ENCODE measurements at places on chromosomes 6 and 20.
A peak's percentile ranks its signal among the peaks of the same experiment; 100 is the strongest.

DNA sequence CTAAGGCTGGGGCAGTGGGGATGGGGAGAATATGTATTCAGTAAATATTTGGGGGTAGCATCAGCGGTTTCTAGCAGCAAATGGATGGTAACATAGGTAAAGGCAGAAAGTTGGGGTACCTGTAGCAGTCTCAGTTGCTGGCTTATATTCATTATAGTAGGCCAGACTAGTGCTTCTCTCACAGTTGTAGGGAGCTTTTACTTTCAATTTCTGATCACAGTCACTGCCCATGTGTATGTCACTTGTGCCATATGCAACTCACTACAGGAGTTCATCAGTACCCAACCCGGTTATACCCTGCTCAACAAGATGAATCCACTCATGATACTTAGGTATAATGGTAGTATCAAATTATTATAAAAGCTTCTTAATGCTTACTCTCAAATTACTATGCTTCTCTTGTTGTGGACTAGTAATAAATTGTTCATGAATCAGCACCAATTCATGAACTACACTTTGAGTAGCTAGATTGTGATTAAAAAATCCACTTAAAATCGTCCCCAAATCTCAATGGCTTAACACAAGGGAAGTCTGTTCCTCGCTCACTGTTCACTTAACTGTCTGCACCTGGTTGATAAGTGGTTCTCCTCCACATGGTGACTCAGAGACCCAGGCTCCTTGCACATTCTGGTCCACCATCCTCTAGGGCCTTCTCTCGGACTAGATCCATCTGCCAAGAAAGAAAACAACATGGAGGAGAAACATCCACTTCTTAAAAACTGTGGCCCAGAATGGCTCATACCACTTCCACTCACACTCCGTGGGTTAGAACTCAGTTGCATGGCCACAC lies 31.3 kb upstream of the MYLIP start:
- no peak for DNase-seq

DNA sequence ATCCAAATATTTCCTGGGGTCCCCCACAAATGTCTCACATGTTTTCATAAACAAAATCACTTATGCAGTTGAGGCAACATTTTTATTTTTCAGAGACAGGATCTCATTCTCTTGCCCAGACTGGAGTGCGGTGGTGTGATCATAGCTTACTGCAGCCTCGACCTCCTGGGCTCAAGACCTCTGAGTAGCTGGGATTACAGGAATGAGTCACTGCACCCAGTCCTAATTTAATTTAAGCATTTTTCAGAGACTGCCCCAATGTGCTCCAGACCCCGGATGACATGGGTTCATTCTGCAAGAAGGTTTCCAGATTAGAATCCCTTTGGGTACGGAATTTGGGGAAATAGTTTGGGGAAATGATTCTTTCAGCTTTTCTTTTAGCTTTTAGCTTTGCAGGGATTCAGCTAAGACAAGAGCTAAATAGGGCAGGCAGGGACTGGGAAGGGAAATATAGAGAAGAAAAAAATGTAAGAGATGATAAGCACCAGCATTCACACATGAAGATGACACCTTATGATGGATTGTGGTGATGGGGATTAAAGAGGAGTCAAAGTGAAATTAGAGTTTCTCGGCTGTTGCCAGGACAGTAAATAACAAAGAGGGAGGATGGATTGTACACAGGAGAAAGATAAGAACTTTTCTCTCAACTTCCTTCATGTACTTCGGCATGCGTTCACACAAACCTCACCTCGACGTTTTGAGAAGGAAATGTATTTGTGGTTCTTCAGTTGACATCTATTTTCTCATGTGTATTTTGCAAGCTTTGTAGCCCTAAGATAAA lies 169.4 kb upstream of the TAB2 start:
- DNase-seq: no peak

GRCh38 chr6:67884442-67884841 lies 750.6 kb upstream of the ADGRB3 start:
- no peak for DNase-seq

GRCh38 chr6:169991031-169991390 lies 239.6 kb downstream of the ERMARD start:
- no peak for DNase-seq

- no peak for DNase-seq
Measured at GRCh38 chr20:15711177-15711576, 862.1 kb downstream of the KIF16B start.

GRCh38 chr20:55656231-55656775 lies 349.0 kb downstream of the CBLN4 start:
- DNase-seq: no peak

GRCh38 chr20:41007481-41007880 lies 21.1 kb upstream of the TOP1 start:
- no peak for DNase-seq

DNA sequence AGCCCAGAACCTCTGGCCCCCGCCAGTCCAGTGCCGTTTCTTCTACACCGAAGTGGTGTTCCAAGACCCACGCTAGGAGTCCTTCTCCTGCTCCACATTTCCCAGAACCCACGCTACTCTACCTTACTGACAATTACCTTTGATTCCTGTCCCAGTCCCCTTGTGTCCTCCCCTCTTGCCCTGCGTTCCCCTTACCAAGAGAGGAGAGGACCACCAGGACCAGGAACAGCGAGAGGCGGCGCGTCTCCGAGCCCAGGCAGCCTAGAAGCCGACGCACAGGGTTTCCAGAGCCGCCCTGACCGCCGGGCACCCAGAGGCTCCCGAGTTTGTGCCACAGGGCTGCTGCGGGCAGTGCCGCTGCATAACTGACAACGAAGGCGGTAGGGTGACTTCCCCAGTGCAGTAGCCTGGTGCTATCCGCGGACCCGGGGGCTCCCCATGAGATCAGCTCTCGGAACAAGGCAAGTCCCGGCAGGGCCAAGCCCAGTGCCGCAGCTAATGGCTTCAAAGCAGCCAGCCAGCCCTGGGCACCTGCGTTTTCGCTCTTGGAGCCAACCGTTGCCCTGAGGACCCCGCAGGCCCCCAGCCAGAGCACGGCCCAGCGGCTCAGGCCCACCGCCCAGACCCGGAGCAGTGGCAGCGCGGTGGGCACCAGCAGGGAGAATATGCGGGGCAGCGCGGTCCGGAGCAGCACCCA lies 512 bp downstream of the TAP1 start:
- DNase-seq: no peak

- no peak for DNase-seq
Measured at GRCh38 chr6:17361013-17361412, 32.4 kb upstream of the CAP2 start.

DNA sequence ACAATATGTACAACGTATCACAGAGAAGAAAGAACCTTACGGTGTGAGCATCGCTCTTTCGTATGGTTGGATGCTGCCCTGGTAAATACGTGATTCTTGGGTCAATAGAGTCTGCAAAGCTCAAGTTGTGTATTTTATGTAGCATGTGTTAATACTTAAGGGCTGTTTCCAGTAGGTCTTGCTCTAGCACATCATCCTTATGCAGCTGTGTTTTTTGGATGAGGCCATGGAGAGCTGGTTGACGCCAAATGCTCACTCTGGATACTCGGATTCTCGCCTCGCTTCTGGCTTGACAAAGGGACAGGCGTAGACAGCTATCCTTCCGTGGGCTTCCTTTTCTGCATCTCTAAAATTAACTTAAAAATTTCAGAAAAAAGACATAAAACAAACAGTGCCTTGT lies 38.9 kb downstream of the SNRNP48 start:
- no peak for DNase-seq

DNA sequence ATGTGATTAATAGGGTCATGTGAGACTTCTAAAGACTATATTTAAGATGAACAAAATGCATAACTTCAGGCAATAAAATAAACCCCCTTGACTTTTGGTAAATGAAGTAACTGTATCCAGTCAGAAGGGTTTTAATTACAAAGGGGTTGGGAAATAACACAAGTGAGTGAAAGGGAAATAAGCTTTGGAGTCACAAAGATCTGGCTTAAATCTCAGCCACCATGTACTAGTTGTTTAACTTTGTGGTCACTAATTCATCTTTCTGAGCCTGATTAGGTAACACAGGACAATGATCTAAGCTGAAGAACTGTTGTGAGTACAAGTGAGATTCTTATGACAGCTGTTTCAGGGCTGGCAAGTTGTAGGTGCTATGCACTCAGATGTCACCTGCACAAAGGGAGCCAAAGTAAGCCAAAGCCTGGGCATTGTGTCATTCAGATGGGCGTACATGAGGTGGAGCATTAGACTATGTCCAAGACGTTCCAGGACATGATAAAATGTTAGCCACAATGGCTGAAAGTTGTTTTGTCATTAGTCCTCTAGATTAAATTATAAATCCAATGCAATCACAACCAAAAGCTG lies 13.8 kb downstream of the TOMM34 start:
- DNase-seq: no peak

DNA sequence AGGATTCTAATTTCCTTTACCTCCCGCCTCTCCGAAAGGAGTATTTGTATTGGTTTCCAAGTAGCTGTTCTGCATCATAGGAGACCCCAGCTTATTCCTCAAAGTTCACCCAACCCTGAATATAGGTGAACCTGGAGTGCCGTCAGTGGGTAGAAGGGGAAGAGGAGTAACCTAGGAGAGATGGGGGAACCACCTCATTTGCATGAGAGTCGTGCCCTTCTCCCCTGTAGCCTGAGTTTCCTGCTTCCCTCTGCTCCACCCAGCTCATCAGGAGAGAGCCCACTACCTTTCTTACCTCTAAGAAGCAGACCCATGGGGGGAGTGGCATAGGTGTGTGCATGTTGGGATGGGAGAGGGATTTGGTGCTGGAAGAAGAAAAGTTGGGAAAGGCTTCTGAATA lies 17.3 kb upstream of the WFDC2 start:
- no peak for DNase-seq

GRCh38 chr6:131840441-131840840 lies 32.6 kb downstream of the ENPP1 start:
- no peak for DNase-seq

- peak; percentile 68 for DNase-seq
Measured at GRCh38 chr6:37018198-37019064, 13.0 kb downstream of the FGD2 start.
